ENCODE measurements at places on chromosomes 12 and 14.

DNA sequence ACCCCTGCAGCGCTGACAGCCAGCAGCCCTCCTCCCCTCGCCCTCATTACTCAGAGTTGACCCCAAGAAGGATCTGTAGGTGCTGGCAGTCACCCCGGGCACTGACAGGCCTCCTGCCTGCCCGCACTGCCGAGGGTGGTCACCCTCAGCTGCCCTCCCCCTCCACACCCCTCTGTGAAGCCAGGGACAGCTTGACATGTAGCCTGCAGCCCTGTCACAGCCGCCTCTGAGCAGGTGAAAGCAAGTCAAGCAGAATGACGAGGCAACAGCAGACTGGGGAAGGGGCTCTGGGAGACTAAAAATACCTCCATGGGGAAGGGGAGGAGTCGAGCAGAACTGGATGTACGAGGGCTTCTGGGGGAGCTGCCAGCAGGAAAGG, 178.1 kb downstream of the DPF3 start:
- no peak for DNase-seq

DNA sequence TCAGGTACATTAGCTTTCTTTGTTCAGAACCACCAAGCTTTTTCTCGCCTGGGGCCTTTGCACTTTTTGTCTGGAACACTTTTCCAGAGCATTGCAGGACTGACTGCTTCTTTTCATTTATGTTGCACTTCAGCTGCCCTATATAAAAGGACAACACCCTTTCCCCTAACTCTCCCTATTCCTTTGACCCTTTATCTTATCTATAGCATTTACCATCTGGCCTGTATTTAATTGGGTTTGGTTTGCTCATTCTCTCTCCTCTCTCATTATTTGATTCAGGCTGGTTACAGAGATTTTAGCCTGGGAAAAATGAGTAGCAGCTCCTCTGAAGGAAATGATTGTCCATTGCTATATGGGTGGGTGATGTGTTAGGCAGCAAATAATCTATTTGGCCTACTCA, 165.4 kb downstream of the KICS2 start:
- no peak for DNase-seq

DNA sequence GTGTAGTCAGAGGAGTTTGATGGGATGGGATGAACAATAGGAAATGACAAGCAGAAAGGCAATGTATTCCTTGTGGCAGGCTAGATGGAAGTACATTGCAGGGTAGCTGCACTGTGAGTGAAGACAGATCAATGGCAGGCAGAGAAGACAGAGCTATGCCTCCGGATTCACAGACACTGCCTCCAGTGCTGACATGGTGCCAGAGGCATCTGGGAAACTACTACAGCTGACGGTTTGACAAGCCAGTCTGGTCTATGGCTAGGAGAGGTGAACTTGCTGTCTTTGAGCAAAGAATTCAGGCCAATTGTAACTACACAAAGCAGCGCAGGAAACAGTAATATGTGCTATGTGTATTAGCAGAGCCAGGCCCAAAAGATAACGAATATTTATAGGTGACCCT, 193.5 kb downstream of the DIO2 start:
- no peak for DNase-seq

DNA sequence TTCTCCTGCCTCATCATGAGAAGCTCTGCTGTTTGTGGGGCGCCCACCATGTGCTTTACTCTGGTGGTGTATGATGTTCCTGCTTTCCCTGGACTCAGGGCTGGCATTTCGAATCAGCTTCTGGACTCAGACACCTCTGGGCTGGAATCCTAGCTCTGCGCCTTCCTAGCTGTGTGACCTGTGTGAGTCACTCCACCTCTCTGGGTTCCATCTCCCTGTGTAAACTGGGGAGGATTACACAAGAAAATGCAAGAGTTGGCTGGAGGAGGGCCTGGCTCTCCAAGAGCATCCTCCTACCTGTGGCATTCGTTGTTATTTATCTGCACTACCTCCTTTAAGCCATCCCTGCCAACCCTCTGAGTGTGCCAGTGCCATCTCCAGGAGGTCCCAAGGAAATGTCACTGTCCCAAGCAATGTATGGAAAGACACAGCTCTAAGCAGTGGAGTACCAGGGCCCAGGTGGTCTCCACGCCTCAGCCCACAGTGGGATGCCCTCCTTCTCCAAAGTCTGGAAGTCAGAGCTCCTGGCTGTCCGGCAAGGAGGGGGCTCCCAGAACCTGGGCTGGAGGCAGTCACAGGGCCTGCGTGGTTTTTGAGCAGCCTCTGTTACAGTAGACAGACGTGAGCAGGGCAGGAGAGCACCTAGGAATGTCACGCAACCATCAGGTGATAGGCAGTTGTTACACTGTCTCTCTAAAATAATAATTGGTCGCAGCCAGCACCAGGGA, 7.3 kb upstream of the TNFAIP2 start:
- DNase-seq, result no peak
